Cortex of kidney (tissue), 1 donor: ENCODE measurements at places on chromosomes 6 and 20.

- no peak for DNase-seq
These were observed 70.1 kb upstream of the QKI start for GRCh38 chr6:163344411-163344810.

DNA sequence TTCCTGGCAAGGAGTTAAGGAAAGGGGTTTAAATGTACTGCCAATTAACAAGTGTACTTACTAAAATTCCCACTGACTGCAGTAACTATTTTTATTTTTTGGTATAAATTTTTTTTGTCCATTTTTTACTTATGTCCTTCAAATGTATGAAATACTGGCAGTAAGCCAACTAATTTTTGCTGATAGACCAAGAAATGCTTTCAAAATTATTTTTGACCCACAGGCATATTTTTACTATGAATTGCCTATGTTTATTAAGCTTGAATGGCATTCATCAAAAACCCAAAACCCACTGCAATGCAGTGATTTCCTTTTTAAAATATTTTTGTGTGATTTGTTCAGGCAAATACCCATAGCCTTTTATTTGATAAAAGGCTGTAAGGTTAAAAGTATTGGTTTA is 560.1 kb downstream of the UTRN start:
- no peak for DNase-seq

DNA sequence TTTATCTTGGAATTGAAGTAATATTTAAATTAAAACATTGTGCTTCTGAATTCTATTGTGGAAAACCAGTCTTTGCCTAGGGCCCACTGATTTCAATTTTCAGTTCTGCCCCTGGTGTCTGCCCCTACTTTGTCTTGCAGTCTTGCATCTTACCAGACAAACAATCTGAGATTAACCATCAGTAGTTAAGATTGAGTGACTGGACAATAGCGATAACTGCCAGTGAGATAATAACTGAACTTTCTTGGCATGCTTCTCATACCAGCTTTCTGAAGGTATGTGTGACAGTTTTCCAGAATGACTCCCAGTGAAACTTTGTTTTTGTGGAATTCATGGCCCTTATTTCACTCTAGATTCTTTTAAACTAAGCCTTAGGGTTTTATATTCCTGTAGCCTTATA is 53.5 kb downstream of the KCNQ5 start:
- DNase-seq: no peak

GRCh38 chr6:97438011-97438671 is 155.1 kb upstream of the MMS22L start:
- no peak for DNase-seq

GRCh38 chr20:11832851-11833250 is 84.8 kb upstream of the BTBD3 start:
- no peak for DNase-seq

DNA sequence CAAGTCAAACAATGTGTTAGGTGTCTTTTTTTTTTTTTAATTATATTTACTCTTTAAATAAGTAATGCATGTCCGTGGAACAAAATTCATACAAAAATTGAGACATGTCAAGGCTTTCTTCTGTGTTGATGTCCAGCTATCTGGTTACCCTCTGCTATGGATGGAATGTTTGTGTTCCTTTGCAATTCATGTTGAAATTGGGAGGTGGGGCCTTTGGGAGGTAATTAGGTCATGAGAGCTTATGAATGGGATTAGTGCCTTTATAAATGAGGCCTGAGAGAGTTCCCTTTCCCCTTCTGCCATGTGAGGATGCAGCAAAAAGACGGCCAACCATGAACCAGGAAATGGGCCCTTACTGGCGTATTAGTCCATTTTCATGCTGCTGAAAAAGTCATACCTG is 83.1 kb upstream of the KCNG1 start:
- no peak for DNase-seq

DNA sequence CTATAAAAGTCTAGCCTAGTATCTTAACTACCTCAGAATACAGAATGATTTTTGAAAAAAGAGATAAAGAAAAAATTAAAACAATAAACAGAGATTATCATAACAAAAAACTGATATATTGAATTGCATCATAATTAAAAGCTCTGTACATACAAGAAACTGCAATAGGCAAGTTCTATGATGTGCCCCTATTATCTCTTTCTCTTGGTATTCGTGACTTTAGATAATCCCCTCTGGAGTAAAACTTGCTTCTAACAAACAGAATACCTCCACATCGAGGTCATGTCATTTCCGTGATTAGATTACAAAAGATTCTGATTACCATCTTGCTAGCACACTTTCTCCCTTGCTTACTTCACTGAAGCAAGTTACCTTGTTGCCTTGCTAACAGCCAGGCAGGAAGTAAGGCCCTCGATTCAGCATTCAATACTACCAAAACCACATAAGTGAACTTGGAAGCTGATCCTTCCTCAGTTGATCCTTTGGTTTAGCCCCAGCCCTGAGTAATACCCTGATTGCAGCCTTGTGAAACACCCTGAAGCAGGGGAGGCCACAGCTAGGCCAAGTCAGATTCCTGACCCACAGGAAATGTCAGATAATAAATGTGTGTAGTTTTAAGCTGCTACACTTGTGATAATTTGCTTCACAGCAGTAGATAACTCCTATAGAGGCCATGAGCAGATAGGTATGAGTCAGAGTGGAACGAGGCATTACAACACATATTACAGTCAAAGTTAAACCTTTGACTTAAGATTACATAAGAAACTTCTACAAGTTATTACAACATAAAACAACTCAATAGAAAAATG is 53.7 kb upstream of the TMX4 start:
- DNase-seq: no peak

DNA sequence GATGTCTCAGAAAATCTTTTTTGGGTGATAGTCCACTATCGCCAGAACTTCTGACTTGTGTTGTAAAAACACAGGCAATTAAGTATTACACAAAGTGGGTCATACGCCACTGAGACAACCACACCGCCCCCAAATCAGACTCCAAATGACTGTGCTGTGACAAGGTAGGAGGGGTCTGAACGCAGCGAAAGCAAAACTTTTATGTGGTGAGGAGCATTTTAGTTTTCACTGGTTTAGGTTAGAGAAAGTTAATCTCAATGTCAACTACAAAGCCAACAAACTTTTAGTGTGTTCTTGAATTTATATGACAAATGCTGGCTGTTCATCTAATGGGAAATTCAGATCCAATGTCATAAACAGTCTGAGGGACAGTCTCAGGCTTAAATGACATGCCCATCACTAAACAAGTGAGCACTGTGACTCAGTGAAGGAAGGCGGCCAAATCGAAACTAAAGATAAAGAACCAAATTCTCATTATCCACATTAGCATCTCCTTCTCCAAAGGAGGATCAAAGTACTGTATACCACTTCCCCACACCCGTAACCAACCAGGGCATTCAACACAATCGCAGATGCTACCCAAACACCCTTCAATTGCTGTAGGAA is 186.7 kb downstream of the GJA10 start:
- no peak for DNase-seq

DNA sequence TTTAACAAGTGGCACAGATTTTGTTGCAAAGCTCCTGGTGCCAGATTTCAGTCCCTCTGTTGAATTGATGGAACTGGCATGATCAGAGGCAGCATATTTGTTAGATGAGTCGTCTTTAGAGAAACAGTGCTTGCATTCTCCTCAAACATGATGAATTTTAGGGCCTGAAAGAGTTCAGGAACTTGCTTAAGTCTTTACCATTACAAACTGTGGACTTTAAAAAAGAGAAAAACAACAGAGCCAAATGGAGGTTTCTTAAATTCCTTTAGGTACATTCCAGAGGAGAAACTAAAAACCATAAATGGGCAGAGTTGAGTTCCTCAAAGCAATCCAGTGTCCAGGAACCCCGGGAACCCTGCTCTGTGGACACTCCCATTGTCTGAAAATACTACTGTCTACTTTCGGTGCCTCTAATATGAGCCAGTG is 2.5 kb downstream of the GTF2H5 start:
- DNase-seq: no peak

- DNase-seq: no peak
These were observed 10.3 kb downstream of the RBM38 start for GRCh38 chr20:57401565-57401918.

GRCh38 chr6:57421503-57421902 is 104.1 kb downstream of the PRIM2 start:
- no peak for DNase-seq

GRCh38 chr6:41720262-41720620 is 15.2 kb downstream of the TFEB start:
- DNase-seq: no peak

GRCh38 chr6:2132416-2132815 is 113.0 kb downstream of the GMDS start:
- no peak for DNase-seq

GRCh38 chr20:19757487-19758132 is 448 bp upstream of the RIN2 start:
- DNase-seq: no peak

- DNase-seq: no peak
These were observed 14.2 kb upstream of the SLPI start for GRCh38 chr20:45268531-45268930.

- DNase-seq: no peak
These were observed 207.1 kb downstream of the NFATC2 start for GRCh38 chr20:51335329-51335841.
